ENCODE measurements at places on chromosomes 4 and X.
A peak's percentile ranks its signal among the peaks of the same experiment; 100 is the strongest.

DNA sequence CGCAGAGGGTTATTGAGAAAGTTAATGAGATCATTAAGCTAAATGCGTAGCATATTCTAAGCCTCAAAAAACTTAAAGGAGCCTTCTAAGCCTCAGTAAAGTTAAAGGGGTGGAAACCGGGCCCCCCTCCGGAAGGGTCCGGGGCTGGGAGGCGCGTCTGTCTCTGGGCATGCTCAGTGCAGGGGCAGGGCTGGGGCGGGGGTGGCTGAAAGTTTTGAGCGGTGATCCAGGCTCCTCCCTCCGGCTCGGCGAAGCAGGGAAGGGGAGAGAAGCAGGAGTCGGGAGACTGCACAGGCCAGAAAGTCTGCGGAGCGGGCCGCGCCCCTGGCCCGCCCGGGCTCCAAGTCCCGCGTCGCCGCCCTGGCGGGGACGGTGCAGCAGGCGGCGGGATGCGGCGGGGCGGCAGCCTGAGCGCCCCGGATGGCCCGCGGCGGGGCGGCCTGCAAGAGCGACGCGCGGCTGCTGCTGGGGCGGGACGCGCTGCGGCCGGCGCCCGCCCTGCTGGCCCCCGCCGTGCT lies at the start of gene EVC:
Gene EVC (plus strand): TSS at position 241 of the 518 bp plus-strand sequence. CDS start 180 bp downstream, at position 421.
- DNase-seq: peak; percentile 92

DNA sequence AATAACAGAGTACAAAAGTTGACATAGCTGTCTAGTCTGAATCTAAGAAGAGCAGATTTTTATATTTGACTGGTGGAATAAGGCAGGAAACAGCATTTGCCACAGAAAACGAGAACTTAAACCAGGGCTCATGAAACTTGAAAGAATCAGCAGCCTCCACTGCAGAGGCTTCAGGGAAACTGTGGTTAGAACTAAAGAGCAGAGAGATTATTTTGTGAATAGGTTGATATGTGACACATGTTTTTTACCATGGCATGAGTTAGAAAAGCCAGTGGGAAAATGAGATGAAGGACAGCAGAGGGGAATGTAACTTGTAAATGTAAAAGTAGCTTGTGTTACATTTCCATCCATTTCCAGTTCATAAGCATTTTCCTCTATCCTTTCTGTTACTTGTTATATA lies 63.7 kb upstream of the CAMK2D start:
- DNase-seq: no peak

- peak; percentile 27 for DNase-seq
Measured at GRCh38 chrX:134670134-134670924, 12.1 kb upstream of the PLAC1 start.

DNA sequence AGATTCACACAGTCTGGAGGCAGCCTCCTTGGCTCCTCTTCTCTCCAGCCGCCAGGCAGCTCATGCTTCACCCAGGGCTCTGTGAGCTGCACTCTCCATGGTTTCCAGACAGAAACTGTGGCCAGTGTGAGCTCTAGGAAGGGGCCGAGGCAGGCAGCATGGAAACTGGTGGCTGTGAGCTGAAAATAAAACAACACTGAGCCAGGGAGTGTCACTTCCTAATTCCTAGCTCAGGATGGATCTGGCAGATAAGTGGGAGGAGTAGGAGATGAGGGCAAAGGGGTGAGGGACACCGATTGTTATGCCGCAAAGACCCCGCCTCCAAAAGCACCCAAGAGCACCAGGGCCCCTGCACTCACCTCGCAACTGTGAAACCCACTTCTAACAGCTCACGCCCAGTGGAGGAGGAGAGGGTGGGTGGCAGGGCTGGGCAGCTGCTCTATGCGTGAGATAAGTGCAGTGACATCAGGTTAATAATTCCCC lies 69.8 kb downstream of the FHDC1 start:
- no peak for DNase-seq

GRCh38 chr4:67603310-67604028 lies 44.9 kb downstream of the STAP1 start:
- no peak for DNase-seq

Data from eye (tissue), 1 donor.